ENCODE measurements at places on chromosomes 2 and 18. TPM values are rescaled to one million over a fixed set of nuclear protein-coding genes. Genes with fewer than 3 reads are reported as not detected.

The GNLY gene
- total RNA-seq, result not detected

The SH3RF3 gene
- 8.4 TPM for total RNA-seq

The TGFA gene
- total RNA-seq, result not detected

The UGT1A6 gene
- 0.09 TPM for total RNA-seq

The COL6A3 gene
- total RNA-seq, result 1,372 TPM

The FBXO15 gene
- 0.49 TPM for total RNA-seq

The COBLL1 gene
- total RNA-seq, result 25.3 TPM

The RNF152 gene
- 12.8 TPM for total RNA-seq

The MATN3 gene
- 1.1 TPM for total RNA-seq

The C1QL2 gene
- not detected for total RNA-seq

The PDE1A gene
- total RNA-seq, result 34.9 TPM

The SERPINB11 gene
- total RNA-seq, result not detected

The DES gene
- 4.7 TPM for total RNA-seq

The SS18 gene
- total RNA-seq, result 22.2 TPM

The TCF23 gene
- total RNA-seq, result not detected

The CDH2 gene
- total RNA-seq, result 64.1 TPM

The DYNC2LI1 gene
- 27.4 TPM for total RNA-seq

The SLC8A1 gene
- total RNA-seq, result 112 TPM

The IL1RL2 gene
- total RNA-seq, result 1.7 TPM

The TANC1 gene
- total RNA-seq, result 11.9 TPM

The KCNS3 gene
- not detected for total RNA-seq

The VWC2L gene
- not detected for total RNA-seq

The SDC1 gene
- 4.6 TPM for total RNA-seq

The CDH20 gene
- 0.09 TPM for total RNA-seq

The ELOA2 gene
- not detected for total RNA-seq

The CCDC178 gene
- total RNA-seq, result 0.72 TPM

The WIPF1 gene
- total RNA-seq, result 20.5 TPM

The SRD5A2 gene
- total RNA-seq, result not detected

All from fibroblast of the aortic adventitia (primary cell).